ENCODE measurements at places on chromosomes 2 and 18. TPM values are rescaled to one million over a fixed set of nuclear protein-coding genes. Genes with fewer than 3 reads are reported as not detected.

DNA sequence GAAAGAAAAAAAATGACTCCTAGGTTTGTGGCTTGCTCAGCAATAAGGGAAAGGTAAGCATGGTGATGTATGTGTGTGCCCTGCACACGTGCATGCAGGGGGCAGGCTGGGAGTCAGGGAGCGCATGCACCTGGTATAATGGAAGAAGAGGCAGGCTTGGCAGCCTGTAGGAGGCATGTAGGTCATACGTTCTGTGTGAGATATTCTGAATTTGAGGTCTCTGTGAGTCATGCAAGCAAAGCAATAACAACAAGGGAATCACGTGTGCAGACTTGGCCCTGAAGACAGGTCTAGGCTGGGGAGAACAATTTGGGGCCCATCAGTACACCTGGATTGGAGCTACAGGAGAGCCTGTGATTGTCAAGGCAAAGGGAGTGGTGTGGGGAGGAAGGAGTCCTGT, 94.5 kb upstream of the TTC39C start:
- no peak overlapping the region for H3K27ac ChIP-seq
- no peaks in the 10 kb centered on the region for H3K36me3 ChIP-seq
- no peak for DNase-seq

DNA sequence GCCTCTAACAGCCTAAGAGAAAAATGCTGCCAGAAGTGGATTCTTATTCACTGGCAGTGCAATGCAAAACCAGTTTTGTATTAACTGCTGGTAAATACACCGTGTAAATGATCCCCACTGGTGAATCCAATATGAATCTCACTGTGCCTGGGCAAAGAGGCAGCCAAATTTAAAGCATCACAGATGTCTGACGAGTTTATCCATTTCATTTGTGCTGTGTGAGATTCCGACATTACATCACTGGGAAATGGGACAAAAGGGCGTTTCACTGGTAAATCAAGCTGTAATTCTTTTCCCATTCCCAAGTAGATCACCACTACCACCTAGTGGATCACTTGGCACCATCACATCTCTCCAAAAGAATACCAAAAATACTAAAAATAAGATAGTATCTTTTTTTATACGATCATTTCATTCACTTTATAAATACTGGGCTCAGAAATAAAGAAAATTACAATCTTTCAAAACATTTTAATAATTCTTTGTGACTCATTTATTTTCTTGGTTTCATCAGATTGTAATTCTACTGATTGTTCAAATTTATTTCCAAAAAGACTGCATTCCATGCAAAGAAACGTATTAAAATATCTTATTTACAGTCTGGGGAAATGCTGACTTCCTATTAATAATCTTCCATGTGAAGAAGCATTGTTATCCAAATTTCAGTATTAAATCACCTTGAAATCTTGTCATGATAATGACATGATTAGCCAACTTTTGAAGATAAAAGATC, 125.6 kb downstream of the GRB14 start:
- peak overlapping the region; percentile 6 for H3K4me3 ChIP-seq
- no peaks in the 10 kb centered on the region for H3K4me1 ChIP-seq
- H3K36me3 ChIP-seq = no peaks in the 10 kb centered on the region
- H3K27me3 ChIP-seq = no peaks in the 10 kb centered on the region

DNA sequence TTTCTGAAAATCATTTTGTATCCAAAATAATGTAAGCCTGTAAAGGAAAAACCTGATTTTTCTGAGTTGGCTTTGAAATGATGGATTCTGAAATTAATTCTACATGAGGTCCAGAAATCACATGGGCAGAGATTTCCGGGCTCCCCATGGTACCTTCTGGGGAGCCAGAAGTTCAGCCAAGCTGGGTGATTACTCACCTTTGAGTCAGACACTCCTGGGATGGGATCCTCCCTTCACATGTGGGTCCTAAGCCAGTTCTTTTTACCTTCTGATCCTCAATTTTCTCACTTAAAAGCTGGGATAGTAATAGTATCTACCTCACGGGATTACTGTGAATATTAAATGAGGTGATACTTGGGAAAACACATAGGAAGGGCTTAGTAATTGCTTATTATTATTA, 179.8 kb upstream of the EPAS1 start:
- no peaks in the 10 kb centered on the region for H3K36me3 ChIP-seq
- H3K27ac ChIP-seq = peak overlapping the region; percentile 30
- no peaks in the 10 kb centered on the region for H3K27me3 ChIP-seq
- H3K4me3 ChIP-seq = no peak overlapping the region
- peaks cover 28% of the 10 kb centered on the region for H3K4me1 ChIP-seq

- no peaks in the 10 kb centered on the region for H3K36me3 ChIP-seq
- H3K27ac ChIP-seq = no peak overlapping the region
- no peaks in the 10 kb centered on the region for H3K4me1 ChIP-seq
- DNase-seq = no peak
- no peaks in the 10 kb centered on the region for H3K27me3 ChIP-seq
- no peak overlapping the region for H3K4me3 ChIP-seq
Measured at GRCh38 chr2:163703386-163703785, 32.4 kb downstream of the FIGN start.

- H3K36me3 ChIP-seq = no peaks in the 10 kb centered on the region
- H3K27me3 ChIP-seq = no peaks in the 10 kb centered on the region
- no peaks in the 10 kb centered on the region for H3K4me1 ChIP-seq
Measured at GRCh38 chr18:71324356-71324755, 1035.5 kb downstream of the SOCS6 start.

DNA sequence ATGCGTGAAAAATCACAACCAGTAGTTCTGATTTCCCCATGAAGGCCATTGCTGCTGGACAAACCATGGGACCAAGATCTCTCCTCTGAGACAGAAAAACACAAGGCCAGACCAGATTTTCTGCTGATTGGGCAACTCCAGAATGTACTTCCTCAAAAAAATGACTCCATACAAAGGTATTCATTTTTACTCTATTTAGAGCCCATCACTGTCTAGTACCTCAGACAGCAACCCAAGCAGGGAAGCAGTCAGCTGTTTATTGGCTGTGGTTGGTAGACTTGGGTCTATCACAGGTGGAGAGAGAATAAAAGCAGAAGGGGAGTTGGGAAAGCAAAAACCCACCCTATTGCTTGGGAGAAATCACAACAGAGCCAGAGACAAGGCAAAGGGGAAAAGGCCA, 219.9 kb downstream of the PIK3C3 start:
- no peak overlapping the region for H3K4me3 ChIP-seq
- H3K27ac ChIP-seq = no peak overlapping the region
- no peak for DNase-seq
- no peaks in the 10 kb centered on the region for H3K4me1 ChIP-seq
- no peaks in the 10 kb centered on the region for H3K36me3 ChIP-seq
- H3K27me3 ChIP-seq = no peaks in the 10 kb centered on the region

DNA sequence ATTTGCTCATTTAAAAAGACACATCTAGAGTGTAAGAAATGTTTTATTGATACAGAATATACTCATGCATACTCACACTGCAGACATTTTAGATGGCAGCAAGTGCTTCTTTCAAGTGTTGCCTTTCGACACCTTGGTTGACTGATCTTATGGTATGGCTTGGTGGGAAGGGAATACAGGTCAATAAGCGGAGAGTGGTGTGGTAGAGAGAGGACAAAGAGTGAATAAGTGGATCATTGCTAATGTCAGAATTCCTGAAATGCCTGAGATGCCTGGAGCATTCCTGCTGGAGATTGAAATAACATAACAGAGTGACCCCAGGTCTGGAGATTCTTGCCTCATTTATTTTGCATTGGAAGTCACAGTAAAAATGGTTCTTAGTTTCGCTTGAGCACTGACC, 76.7 kb downstream of the RND3 start:
- peak overlapping the region; percentile 32 for H3K27ac ChIP-seq
- DNase-seq = peak; percentile 22
- peaks cover 12% of the 10 kb centered on the region for H3K4me1 ChIP-seq
- H3K27me3 ChIP-seq = no peaks in the 10 kb centered on the region
- H3K36me3 ChIP-seq = no peaks in the 10 kb centered on the region

DNA sequence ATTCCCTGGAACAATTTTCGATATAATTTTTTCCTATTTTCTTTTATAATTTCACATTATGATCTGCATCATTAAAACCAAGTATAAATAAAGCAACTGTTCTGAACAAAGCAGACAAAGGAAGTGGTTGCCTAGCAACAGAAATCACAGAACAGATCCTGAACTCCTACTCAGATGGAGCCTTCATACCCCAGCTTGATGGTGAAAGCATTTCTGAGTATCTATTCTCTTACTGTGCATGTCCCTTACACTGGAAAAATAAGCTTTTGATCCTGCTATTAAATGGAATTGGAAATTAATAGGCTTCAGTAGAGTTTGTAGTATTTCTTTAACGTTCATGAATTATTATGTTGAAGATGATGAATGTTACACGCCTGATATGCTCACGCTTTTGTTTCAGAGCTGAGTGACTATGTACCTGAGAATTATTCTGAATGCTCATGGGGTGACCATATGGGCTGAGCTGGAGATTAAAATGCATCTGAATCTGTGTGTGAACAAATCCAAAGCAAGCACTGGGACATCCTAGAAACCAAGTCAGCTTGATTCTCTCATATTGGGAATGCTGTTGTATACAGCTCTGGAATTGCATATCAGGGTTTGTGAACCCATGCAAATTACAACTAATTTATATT, 254.0 kb downstream of the KCNJ3 start:
- H3K27ac ChIP-seq = no peak overlapping the region
- no peak overlapping the region for H3K4me3 ChIP-seq
- H3K27me3 ChIP-seq = no peaks in the 10 kb centered on the region
- H3K4me1 ChIP-seq = no peaks in the 10 kb centered on the region
- H3K36me3 ChIP-seq = no peaks in the 10 kb centered on the region

- no peaks in the 10 kb centered on the region for H3K27me3 ChIP-seq
- no peaks in the 10 kb centered on the region for H3K4me1 ChIP-seq
- no peak for DNase-seq
- H3K27ac ChIP-seq = no peak overlapping the region
Measured at GRCh38 chr2:60299179-60299578, 254.3 kb downstream of the BCL11A start.

DNA sequence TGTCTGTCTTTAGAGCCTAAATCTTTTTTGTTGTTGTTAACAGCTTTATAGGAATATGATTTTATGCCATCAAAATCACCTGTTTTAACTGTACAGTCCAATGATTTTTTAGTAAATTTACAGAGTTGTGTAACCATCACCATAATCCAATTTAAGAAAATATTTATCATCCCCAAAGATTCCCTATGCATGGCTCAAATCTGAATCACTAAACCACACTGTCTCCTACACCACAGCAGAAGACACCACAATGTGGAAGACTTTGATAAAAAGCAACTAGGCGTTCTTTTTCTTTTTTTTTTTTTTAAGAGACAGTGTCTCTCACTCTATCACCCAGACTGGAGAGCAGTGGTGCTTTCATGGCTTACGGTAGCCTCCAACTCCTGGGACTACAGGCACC, 99.6 kb downstream of the TXNL1 start:
- peaks cover 13% of the 10 kb centered on the region for H3K4me1 ChIP-seq
- no peak overlapping the region for H3K27ac ChIP-seq
- peaks cover 7% of the 10 kb centered on the region for H3K27me3 ChIP-seq
- no peaks in the 10 kb centered on the region for H3K36me3 ChIP-seq
- no peak overlapping the region for H3K4me3 ChIP-seq

GRCh38 chr2:12451726-12452125, 265.0 kb upstream of the TRIB2 start:
- no peaks in the 10 kb centered on the region for H3K27me3 ChIP-seq
- no peaks in the 10 kb centered on the region for H3K36me3 ChIP-seq
- no peak overlapping the region for H3K4me3 ChIP-seq
- DNase-seq = no peak

- no peak overlapping the region for H3K27ac ChIP-seq
- no peaks in the 10 kb centered on the region for H3K4me1 ChIP-seq
- H3K36me3 ChIP-seq = no peaks in the 10 kb centered on the region
- no peak for DNase-seq
- no peaks in the 10 kb centered on the region for H3K27me3 ChIP-seq
- no peak overlapping the region for H3K4me3 ChIP-seq
Measured at GRCh38 chr18:25729072-25729471, 361.3 kb downstream of the SS18 start.

GRCh38 chr2:85009019-85009618, 38.2 kb downstream of the KCMF1 start:
- H3K4me1 ChIP-seq = no peaks in the 10 kb centered on the region
- no peak for DNase-seq
- peaks cover 8% of the 10 kb centered on the region for H3K36me3 ChIP-seq
- H3K27me3 ChIP-seq = no peaks in the 10 kb centered on the region

- no peak for DNase-seq
- H3K4me1 ChIP-seq = no peaks in the 10 kb centered on the region
- H3K27ac ChIP-seq = no peak overlapping the region
- H3K36me3 ChIP-seq = no peaks in the 10 kb centered on the region
Measured at GRCh38 chr2:66389651-66390131, 45.2 kb upstream of the MEIS1 start.

DNA sequence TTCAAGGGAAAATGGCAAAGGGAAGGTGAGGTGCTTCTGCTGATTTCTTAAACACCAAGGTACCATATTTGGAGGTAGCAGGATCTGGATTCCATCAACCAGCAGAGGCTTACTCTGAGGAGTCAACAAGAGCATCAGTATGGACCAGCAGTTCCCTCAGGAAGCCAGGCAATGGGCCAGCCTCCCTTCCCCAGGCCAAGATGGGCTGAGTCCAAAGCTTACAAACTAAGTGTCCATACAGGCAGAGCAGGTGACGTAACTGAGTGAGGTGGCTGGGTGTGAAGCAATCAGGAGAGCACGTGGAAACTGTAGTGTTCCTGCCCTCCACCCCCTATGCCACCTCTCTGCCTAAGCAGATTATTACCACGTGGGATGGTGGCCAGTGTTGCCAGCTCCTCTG, 134.2 kb upstream of the HNRNPA3 start:
- H3K36me3 ChIP-seq = no peaks in the 10 kb centered on the region
- H3K27me3 ChIP-seq = no peaks in the 10 kb centered on the region
- no peak overlapping the region for H3K4me3 ChIP-seq
- H3K27ac ChIP-seq = no peak overlapping the region
- no peak for DNase-seq

DNA sequence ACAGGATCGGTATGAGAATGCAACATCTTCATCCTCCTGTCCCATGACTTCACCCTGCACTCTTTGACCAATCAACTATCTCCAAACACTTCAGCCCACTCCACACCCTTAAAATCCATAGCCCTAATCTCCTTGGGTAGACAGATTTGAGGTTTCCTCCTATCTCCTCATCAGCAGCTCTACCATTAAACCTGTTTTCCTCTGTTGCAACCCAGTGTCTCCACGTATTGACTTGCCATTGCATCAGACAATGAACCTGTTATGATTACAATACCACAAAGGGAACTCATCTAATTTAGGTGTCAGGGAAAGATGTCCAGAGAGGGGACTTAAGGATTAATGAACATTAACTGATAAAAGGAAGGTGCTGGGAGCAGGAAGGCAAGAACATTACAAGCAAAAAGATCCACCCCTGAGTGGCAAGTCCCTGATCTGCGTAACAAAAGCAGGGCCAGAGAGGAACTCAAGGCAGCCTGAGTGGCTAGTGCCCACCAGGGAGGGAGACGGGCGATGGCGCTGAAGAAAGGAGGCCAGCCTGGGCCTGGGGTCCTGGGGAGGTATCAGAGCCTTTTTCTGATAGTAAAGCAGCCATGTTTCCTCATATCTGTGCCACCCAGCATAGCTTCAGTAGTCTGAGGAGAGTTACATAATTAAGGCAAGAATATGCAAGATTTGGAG, 44.6 kb downstream of the AKAIN1 start:
- H3K4me1 ChIP-seq = no peaks in the 10 kb centered on the region
- DNase-seq = no peak
- H3K4me3 ChIP-seq = no peak overlapping the region
- no peaks in the 10 kb centered on the region for H3K36me3 ChIP-seq
- no peaks in the 10 kb centered on the region for H3K27me3 ChIP-seq
- no peak overlapping the region for H3K27ac ChIP-seq

The POTEJ gene
- not detected for total RNA-seq

The NEU2 gene
- not detected for total RNA-seq

The REG3A gene
- total RNA-seq = not detected

The SERPINB3 gene
- not detected for total RNA-seq

The RNU2-63P gene
- not detected for total RNA-seq

The CNPPD1 gene
- total RNA-seq = 26.5 TPM

The CRYGA gene
- not detected for total RNA-seq

The DSC1 gene
- not detected for total RNA-seq

The MROH2A gene
- not detected for total RNA-seq

The EIF2B4 gene
- 24.2 TPM for total RNA-seq

The SERPINB13 gene
- not detected for total RNA-seq

Measured in osteoblast (primary cell).